ENCODE measurements at places on chromosomes 1 and 21.

- DNase-seq: no peak
These were observed 13.6 kb upstream of the GOLT1A start for GRCh38 chr1:204227351-204227750.

GRCh38 chr1:6094801-6095505, 49.3 kb downstream of the KCNAB2 start:
- no peak for DNase-seq

DNA sequence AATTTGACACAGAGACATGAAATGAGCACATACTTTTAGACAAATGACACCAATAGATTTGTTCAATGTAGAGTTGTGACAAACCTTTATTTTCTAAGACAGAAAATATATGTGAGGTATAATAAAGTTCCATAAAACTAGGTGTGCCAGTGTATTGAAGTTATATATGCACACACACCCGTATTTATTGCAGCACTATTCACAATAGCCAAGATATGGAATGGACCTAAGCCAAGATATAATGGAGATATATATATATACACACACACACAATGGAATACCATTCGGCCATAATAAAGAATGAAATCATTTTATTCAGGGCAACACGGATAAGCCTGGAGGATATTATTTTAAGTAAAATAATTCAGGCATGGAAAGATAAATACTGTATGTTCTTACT, 1013.5 kb downstream of the KCNT2 start:
- DNase-seq: no peak

- DNase-seq: peak; percentile 5
These were observed 181.4 kb upstream of the KIAA0040 start for GRCh38 chr1:175373786-175374623.

GRCh38 chr1:199472978-199473377, 554.5 kb upstream of the NR5A2 start:
- no peak for DNase-seq

Data from activated naive CD8-positive, alpha-beta T cell treated with anti-CD3 and anti-CD28 coated beads for 36 hours (primary cell).